Inflammatory macrophage (primary cell): ENCODE measurements at places on chromosomes 4 and X.

DNA sequence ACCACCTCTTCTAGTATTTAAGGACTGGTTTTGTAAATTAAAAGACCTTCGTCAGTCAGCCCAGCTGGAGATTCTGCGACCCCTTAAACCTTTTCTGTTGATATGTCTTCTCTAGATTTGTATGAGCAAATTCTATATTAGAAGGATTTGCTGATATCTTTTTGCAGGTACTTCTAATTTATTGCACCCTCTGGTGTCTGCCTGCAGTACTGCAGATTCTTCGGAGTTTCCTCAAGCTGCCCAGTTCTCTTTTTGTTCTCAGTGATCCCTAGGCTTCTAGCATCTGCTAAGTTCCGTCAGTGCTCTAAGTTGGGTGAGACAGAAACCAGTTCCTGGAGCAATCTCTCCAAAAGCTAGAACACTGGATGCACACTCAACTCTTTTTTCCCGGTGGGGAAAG lies 545.2 kb downstream of the C4orf33 start:
- DNase-seq: peak; percentile 73

- no peak for DNase-seq
Observed at GRCh38 chr4:113955411-113955810, 24.0 kb downstream of the ARSJ start.

GRCh38 chr4:102411408-102411807 lies 66.1 kb upstream of the SLC39A8 start:
- DNase-seq: peak; percentile 48

- DNase-seq: no peak
Observed at GRCh38 chr4:187469627-187470026, 525.9 kb upstream of the ZFP42 start.

GRCh38 chrX:153416781-153417450 lies 5.6 kb downstream of the ZFP92 start:
- peak; percentile 48 for DNase-seq

DNA sequence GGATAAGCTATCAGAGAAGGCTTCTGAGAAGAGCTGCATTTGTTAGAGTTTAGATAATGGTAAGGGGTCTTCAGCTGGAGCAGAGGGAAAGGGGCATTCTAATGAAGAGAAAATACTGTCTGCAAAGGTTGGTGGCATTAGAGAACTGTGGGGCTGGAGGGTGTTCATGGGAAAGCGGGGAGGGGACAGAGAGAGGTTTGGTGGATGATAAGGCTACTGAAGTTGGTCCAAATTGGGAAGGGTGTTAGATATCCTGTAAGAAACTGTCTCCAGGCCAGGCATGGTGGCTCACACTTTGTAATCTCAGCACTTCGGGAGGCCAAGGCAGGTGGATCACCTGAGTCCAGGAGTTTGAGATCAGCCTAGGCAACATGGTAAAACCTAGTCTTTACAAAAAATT lies 59.9 kb downstream of the AFF1 start:
- no peak for DNase-seq

DNA sequence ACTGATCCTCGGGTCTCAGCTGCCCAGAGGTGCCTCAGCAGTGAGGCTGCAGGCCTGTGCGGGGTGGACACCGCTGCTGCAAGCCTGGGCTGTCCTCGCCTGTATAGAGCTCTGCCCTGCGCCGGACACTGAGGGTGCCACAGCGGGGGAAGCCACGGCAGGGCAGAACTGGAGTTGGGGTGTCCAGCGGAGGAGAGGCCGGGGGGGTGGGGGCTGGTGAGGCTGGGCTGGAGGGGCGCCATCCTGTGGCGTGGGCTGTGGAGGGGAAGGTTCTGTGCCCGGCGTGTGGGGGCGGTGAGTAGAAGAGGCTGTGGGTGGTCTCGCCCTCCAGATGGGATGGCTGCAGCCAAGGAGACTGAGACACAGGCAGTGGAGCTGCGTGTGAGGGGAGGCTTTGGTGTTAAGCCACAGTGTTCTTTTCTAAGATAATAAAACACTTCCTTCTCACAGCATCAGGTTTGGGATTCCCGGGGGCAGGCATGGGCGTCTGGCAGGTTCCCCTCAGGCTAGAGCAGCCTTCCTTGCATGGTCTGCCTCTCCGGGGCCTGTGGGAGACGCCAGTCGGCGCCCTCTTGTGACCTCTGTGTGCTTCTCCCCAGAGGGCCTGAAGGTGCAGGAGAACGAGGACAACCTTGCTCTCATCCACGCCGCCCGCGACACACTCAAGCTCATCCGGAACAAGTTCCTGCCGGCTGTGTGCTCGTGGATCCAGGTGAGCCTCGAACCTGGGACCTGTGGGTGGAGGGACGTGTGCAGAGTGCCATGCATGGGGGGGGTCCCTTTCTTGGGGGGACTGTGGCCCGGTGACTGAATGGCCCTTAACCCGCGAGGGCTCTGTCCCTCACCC lies 7.4 kb downstream of the UVSSA start:
- DNase-seq: no peak

GRCh38 chr4:20311856-20312255 lies 60.2 kb downstream of the SLIT2 start:
- DNase-seq: no peak

GRCh38 chr4:183180096-183180495 lies 81.0 kb downstream of the WWC2 start:
- DNase-seq: no peak

GRCh38 chr4:124433044-124433443 lies 279.5 kb downstream of the ANKRD50 start:
- no peak for DNase-seq

- DNase-seq: no peak
Observed at GRCh38 chrX:1455948-1456280, 3.2 kb upstream of the ASMTL start.

- DNase-seq: no peak
Observed at GRCh38 chrX:13662355-13662791, 9.4 kb downstream of the TCEANC start.

GRCh38 chrX:18971506-18971905 lies 12.4 kb downstream of the PHKA2 start:
- no peak for DNase-seq

- DNase-seq: no peak
Observed at GRCh38 chr4:67054896-67055295, 490.4 kb downstream of the CENPC start.

GRCh38 chrX:136671006-136671610 lies 23.1 kb downstream of the CD40LG start:
- DNase-seq: no peak

GRCh38 chrX:26352891-26353430 lies 137.0 kb downstream of the MAGEB5 start:
- DNase-seq: no peak

GRCh38 chr4:7844594-7844991 lies 95.1 kb downstream of the AFAP1 start:
- DNase-seq: no peak

DNA sequence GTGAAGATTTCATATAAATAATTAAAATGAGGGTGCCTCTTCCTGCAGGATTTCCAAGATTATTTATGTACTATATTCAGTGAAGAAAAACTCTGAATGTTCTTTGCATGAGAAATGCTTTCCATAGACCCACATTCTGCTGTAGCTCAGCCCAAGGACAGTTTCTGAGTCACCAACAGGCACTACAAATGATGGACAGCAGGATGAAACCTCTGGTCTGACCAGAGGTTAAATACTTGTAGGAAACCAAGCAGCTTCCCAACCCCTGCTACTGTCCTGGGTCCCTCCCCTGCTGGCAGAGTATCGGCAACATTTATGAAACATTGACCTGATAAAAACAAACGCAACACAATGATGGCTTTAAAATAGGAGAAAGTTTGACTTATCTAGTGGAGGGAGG lies 73.1 kb downstream of the CXXC4 start:
- no peak for DNase-seq

DNA sequence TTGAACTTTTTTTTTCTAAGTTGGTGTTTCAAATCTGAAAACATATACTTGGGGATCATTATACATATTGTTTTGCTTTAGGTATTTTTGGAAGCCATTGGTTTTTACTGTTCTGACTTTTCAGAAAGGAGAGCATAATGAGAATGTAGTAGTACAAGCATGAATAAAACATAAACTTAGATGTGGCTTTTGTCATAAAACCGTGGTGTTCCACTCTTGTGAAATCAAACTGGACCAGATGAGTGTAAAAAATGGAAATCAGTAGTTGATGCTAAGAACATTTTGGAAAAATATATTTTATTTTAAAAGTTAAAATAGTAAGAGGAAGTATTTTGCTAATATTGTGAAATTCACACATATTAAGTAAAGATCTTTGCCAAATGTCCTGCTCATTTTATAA lies 29.6 kb downstream of the GUCY1A1 start:
- no peak for DNase-seq

GRCh38 chr4:150368667-150369066 lies 213.3 kb upstream of the MAB21L2 start:
- DNase-seq: no peak

DNA sequence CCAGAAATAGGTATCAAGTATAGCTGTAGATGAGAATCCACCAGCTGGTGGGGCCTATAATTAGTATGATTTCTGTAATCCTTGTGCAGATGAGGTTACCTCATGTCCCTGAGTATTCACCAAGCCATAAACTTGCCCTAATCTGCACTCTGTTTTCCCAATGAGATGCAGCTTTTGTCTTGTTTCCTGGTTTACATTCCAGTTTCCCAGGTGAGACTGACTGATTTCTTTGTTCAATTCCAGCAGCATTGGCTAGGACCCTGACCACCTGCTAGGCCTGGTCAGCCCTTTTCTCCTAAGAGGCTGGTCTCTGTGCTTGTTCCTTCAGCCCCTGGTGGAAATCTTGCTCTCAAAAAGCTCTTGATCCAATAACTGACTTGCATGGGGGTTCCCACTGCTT lies 44.6 kb downstream of the GABRB1 start:
- DNase-seq: no peak

DNA sequence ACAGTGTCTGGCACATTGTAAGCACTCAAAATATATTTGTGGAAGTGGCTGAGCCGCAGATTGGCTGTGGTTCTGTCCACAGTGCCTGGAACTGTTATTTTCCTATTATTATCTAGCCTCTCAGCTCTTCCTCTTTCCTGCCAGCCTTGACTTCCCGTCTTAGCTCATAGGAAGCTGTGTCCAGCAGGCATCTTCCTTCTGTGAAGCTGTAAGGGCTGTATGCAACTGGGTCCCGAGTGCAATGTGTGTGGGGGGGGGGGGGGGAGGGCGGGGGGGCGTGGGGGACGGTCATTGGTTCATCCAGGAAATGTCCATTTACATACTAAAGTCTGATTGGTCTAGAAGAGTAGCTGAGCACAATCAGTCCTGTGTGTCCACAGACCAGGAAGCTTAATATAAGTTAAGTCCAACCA lies 210.7 kb downstream of the PDGFRA start:
- DNase-seq: peak; percentile 87

GRCh38 chr4:176334066-176334465 lies 14.3 kb downstream of the SPCS3 start:
- DNase-seq: no peak

- DNase-seq: no peak
Observed at GRCh38 chrX:109922190-109922589, 80.7 kb upstream of the TMEM164 start.

DNA sequence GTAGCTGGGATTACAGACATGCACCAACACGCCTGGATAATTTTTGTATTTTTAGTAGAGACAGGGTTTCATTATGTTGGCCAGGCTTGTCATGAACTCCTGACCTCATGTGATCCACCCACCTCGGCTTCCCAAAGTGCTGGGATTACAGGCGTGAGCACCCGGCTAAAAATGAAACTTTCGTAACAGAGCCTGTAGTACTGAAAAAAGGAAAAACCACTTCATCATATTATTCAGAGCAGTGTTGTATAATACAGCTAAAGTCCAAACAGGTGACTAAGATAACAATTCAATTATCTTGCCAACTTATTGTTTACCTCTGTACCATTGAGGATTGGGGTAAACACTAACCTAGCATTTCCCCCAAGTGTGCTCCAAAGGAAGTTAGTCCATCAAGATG lies 43.9 kb upstream of the HPRT1 start:
- peak; percentile 16 for DNase-seq

DNA sequence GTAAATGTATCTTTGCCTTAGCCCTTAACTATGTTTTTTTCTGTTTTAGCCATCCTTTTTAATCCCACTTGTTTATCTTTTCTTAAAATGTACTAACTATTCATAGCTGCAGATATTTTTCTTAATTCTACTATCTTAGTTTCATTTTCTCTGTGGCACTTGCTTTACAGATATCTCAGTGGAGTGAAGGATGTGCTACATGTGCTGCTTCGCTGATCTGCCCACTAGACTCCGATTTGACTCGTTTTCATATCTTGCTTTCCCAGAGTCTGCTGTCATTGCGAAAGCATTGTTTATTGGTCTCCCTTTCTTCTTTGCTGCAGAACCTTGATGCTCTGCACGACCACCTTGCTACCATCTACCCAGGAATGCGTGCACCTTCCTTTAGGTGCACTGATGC lies 30.6 kb downstream of the GUCY1B1 start:
- DNase-seq: no peak

DNA sequence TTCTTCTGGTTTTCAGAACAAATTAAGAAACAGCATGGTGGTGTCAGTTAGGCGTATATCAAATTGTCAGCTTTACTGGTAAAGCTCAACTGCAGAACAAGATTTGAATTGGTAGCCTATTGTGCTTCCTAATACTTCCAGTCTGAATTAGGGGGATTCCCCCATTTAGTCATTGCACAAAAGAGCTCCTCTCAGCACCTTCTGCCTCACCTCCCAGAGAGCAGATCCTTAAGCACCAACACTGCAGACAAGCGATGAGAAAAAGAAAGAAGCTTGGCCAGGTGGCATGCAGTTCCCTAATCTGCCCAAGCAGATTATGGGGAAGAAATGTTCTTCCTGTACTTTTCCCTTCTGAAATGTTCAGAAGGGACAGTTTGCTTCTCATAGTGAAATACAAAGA lies 9.2 kb downstream of the MAP9 start:
- DNase-seq: no peak

GRCh38 chr4:24070117-24070516 lies 180.3 kb upstream of the PPARGC1A start:
- no peak for DNase-seq

GRCh38 chrX:97987979-97988378 lies 1104.3 kb downstream of the RPA4 start:
- no peak for DNase-seq

GRCh38 chr4:101886826-101887225 lies 96.3 kb downstream of the BANK1 start:
- no peak for DNase-seq

GRCh38 chr4:38818441-38818976 lies 13.9 kb upstream of the TLR1 start:
- peak; percentile 79 for DNase-seq

DNA sequence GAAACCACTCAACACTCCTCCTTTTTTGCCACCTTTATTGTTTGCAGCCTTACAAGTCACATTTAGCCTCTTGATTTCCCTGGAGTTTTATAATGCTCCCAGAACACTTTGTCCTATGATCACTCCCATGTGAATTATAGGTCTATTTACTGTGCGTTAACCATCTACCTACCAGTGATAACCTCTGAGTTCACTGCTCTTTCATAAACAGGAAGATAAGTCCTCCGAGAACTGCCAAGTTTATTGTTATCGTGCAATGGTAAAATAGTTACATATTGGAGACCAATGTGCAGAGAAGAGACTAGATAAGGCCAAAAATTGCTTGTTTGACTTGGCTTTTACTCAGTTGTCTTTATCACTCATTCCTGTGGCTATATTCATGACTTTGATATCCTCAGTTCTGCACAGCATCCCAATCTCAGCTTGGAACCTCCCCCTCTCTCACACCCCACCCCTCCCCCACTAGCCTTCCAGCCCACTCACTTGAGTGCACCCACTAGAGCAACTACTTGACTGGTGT lies 12.9 kb upstream of the NUDT9 start:
- DNase-seq: no peak

GRCh38 chr4:3729188-3729881 lies 36.9 kb upstream of the ADRA2C start:
- DNase-seq: no peak

GRCh38 chr4:99891351-99891750 lies 2.9 kb downstream of the LAMTOR3 start:
- DNase-seq: no peak
